GM12864 (cell line): ENCODE measurements at places on chromosomes 12 and 14.

DNA sequence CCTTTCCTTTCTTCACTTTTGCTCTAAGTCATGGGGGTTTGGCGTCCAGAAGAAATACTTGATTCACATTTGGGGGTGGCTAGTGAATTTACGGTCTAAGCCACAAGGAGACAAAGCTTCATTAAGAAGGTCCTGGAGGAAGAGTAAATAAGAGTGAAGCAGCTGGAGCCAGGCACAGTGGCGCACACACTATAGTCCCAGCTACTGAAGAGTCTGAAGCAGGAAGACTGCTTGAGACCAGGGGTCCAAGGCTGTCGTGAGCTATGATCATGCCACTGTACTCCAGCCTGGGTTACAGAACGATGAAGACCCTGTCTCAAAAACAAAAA is 23.3 kb downstream of the ACTN1 start:
- no peak for DNase-seq

- no peak for DNase-seq
Observed at GRCh38 chr12:47903927-47904712, 674 bp downstream of the VDR start.

DNA sequence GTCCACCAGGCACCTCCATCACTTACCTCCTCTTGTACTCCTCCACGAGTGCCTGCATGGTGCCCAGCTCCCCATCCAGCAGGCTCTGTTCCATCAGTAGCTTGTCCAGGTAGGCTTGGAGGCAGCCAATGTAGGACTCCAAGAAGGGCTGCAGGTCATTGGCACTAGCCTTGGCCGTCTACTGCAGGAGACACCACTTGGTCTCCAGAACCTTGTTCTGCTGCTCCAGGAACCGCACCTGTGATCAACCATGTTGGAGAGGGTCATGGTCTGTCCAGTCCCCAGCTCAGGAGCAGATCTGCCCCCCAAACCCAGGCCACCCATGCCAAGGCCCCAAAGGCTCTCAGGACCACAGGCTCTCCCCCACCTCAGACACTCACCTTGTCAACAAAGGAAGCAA is 23.9 kb downstream of the KRT76 start:
- no peak for DNase-seq

DNA sequence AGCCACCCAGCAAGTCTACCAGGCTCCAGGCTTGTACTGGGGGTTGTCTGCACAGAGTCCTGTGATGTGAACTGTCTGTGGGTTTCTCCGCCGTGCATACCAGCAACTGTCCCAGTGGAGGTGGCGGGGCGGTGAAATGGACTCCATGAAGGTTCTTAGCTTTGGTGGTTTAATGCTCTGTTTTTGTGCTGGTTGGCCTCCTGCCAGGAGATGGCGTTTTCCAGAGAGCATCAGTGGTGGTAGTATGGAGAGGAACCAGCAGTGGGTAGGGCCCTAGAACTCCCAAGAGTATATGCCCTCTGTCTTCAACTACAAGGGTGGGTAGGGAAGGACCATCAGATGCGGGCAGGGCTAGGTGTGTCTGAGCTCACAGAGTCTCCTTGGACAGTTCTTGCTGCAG is 303.8 kb downstream of the TMEM121 start:
- no peak for DNase-seq

DNA sequence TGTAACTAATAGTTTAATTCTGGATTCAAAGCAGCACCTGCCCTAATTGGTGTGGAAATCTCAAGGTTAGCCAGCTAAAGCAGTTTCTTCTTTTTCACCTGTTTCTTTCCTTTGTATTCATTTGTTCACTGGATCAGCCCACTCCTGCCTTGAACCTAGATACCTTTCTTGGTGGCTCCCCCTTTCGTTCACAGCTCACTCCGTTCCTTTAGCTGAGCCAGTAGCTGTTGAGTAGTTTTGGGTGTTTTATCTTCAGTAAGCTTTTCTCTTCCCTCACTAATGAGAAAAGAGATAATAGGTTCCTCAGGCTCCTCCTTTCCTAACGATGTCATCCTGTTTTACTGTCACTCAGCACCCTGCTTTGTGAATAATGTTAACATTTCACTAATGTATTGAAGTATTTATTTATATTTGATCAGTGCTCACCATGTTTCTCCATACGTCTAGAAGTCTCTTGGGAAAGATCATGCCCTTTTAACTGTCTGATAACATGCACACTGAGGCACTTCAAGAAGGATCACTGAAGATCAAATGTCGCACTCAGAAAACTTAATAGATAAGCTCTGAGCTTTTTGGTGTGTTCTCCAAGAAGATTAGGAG is 121.1 kb downstream of the TGFB3 start:
- no peak for DNase-seq

DNA sequence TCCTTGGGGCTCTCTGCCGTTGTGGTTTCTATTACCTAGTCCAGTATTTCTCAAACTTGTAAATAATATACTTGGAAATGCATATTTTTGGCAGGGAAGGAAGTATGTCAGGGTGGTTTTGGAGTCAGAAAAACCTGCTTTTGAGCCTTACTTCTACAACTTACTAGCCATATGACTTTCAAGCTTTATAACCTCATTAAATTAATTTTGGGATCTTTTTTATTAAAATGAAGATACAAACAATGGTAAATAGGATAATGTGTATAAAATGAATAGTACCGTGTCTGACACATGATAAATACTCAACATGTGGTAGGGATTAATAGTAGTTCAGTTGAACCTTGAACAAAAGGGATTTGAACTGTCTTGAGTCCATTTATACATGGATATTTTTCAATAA is 406.3 kb downstream of the ATP23 start:
- no peak for DNase-seq

GRCh38 chr14:61631045-61631687 is 64.1 kb upstream of the HIF1A start:
- no peak for DNase-seq
